ENCODE measurements at places on chromosomes 1 and 21.

DNA sequence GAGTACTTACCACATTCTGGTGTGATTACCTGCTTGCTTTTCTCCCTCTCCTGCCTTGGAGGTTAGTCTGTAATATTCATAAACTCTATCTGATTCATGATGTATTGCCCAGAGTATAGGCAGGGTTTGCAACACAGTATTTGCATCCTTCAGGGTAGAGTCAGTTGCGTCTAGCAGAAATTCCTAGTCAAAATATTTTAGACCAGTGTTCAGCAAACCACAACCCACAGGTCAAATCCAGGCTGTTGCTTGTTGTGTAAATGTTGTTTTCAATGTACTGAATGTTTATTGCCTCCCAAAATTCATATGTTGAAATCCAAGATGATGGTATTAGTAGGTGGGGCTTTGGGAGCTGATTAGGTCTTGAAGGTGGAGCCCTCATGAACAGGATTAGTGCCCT lies 82.9 kb downstream of the NGF start:
- DNase-seq, result no peak

DNA sequence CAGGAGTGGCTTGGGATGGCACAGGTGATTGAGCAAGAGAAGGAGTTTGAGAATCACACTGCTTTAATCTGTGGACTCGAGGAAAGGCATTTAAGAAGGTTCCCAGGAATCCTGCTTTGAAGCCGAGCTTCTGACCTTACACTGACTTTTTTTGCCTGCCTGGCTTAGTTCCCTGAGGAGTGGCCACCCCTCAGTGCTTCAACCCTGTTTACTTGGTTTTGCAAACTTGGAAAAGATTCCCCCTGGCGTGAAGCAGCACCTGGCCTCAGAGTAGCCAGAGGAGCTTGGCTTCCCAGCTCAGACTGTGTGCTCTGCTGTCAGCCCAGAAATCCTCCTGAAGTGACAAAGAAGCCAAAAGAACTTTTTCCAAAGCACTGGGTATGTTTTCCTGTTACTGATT lies 48.5 kb upstream of the LDLRAP1 start:
- no peak for DNase-seq

DNA sequence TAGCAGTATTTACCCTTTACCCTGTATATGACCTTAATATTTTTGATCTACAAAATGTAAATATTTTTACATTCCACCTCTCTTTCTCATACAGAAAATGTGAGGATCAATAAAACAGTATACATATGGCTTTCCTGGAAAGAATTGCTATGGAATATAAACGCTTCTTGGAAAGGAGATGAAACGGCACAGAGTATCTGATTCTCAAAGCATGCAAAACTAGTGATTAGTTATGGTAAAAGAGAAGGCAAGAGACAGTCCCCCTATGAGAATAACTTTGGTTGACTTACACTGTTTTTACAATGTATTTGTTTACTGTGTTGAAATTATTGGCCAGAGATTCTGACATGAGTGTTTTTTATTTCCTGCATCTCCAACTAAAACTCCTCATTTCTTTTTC lies 204.6 kb upstream of the C21orf91 start:
- no peak for DNase-seq

DNA sequence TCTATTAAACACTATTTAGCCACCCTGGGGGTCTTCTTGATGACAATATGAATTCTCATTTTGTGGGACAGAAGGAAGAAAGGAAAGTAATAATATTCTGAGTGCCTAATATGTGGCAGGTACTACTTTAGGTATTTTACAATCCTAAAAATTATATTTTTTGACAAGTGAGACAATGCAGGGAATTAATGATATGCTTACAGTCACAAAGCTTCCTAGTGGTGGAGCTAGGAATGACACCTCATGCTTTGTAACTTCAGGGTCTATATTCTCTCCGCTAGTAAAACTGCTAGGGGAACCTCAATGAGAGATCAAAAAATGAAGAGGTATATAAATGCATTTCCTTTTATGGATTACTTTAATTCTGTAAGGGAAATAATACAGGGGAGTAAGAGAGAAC lies 44.3 kb downstream of the TPR start:
- DNase-seq, result no peak

- no peak for DNase-seq
Measured at GRCh38 chr21:33685613-33686197, 43.4 kb downstream of the ITSN1 start.

DNA sequence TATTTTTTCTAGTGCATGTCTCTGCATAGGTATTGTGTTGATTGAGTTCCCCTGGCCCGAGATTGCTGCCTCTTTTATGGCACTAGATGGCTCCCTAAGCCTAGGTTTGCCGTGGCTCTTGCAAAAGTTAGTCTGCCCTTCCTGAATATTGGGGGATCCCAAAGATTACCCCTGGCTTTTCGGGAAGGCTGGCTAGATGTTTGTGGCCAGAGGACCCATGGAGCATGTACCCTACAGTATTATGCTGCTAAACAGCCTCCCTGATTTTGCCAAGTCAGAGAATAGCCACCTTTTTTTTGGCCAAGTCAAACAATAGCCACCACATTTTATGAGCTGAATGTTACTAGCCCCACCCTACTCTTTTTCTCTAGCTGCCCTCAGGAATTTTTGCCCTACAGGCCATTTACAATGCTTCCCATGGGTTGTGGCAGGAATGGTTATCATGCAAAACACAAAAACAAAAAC lies 343.2 kb downstream of the OLFM3 start:
- no peak for DNase-seq

DNA sequence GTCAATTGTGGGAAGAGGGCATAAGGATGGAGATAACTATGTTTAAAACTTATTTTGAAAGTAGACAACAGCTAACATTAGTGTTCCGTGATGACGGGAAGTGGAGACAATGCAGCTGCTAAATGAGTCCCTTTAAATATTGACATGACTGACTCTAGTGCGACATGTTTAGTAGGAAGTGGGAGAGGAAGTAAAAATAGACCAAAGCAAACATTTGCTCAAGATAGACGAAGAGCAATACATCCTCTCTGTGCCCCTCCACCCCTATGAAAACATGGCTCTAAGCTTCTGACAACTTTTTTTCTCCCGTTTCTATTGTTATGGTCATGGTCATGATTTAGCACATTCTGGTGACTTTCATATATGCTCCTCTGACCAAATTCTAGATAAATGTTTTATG lies 60.0 kb upstream of the HMCN1 start:
- DNase-seq, result no peak

GRCh38 chr21:38957575-38958322 lies 152.0 kb downstream of the ETS2 start:
- no peak for DNase-seq

DNA sequence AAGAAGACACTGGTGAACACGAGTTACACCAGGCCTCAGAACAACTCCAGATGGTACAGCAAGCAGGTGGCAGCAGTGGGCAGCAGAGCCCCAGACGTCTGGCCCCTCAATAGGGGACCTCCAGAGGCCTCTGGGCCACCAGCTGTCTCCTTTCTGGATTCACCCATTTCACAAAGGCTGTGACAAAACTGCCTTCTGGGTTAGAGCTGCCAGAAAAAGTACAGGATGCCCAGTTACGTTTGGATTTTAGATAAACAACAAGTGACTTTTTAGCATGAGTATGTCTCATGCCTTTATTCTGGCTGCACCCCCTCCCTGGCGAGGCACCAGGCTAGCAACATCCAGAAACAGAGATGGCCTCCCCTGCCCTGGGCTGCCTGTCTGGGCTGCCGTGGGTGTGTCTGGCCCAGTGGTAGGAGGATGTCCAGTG lies 30.1 kb downstream of the ITPKB start:
- DNase-seq, result no peak

DNA sequence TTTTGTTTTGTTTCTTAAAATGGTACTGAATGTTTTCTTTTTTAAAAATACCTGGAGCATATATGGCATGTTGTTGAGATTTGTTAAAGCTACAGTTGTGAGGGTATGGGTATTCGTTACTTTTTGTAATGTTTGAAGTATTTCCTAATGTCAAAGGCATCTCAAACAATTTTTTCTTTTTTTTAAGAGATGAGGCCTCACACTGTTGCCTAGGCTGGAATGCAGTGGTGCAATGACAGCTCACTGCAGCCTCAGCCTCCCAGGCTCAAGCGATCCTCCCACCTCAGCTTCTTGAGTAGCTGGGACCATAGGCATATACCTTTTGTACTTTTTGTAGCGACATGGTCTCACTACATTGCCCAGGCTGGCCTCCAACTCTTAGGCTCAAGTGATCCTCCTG lies 16.1 kb downstream of the CLCN6 start:
- DNase-seq, result no peak

DNA sequence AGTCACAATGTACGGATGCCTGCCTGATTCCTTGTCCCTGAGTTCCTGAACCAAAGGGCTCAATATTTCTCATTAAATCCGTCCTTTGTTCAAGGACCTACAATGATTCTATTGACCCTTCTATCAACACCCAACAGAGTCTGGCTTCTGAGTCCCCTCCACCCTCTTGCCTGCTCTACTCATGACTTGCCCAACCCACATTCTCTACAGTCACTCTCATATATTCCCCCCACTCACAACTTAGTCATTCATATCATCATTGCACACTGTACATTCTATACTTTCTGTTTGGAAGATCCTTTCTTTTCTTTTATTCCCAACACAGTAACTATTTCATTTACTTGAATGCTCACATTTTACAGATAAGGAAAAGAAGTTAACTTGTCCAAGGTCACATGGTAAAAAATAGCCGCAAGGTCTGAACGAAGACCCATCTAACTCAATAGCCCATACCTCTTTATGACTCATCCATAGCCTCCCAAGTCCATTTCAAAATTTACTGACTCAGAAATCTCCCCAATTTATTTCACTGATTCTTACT lies 3.6 kb downstream of the OTUD7B start:
- no peak for DNase-seq

GRCh38 chr1:98384461-98385141 lies 276.9 kb upstream of the SNX7 start:
- no peak for DNase-seq

GRCh38 chr1:145889722-145890121 lies 4.1 kb upstream of the ANKRD35 start:
- DNase-seq, result no peak

GRCh38 chr21:36591326-36591970 lies 107.5 kb upstream of the SIM2 start:
- DNase-seq, result no peak

DNA sequence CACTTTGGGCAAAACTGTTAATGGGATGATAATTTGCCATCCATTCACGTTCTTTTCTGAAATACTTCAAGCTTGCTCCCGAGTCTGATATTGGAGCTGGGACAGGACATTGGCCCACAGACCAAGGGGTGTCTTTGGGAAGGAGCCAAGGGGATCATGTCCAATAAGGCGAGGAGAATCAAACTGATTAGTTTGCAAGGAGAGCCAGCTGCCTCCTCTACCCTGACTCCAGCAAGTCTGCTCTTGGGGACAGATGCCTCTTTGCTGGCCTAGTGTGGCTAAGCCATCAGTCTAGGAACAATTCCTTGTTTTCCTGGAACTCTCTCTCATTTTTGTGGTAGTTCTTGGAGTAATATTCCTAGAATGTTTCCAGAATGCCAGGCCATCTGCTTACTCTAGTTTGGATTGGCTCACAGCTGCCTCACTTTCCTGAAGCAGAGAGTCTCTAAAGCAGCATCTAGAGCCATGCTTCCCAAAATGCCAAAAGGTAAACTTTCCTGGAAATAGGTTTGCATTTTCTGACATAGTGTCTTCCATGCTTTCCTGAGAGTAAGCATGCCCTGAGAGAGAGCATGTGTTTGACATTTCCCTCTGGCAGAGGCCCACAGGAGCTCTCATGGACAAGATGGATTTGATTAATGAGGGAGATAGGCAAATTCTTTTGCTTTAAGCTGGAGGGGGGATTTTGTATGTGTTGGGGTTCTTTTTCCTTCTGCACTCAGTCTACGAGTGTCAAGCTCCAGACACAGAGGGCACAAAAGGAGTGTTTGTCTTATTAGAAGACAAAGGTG lies 145.6 kb downstream of the GDAP2 start:
- no peak for DNase-seq

DNA sequence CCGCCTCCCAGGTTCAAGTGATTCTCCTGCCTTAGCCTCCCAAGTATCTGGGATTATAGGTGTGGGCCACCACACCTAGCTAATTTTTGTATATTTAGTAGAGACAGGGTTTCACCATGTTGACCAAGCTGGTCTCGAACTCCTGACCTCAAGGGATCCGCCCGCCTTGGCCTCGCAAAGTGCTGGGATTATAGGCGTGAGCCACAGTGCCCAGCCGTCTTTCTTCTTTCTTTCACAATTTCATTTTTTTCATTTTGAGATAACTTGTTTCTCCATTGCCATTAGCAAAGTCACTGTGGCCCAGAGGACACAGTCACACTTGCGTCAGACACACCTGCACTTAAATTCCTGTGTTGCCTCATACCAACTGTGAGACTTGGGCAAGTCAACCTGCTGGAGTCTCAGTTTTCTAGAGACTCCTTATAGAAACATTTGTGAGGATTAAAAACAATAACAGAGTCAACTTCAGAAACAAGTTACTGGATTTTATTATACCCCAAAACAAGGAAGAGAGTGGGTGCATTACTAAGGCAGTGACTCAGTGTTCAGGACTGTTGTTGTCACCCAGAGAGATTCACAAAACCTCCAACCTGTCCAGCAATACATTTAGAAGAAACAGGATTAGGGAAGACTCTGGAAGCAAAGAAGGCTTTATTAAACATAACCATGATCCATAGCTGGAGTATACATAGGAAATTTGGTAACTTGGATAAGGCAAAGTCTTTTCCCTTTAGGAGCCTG lies 2.6 kb downstream of the TEDDM1 start:
- no peak for DNase-seq

- DNase-seq, result no peak
Measured at GRCh38 chr1:184596950-184597645, 157.6 kb downstream of the EDEM3 start.

- DNase-seq, result no peak
Measured at GRCh38 chr1:169877800-169878491, 15.8 kb downstream of the SCYL3 start.

- no peak for DNase-seq
Measured at GRCh38 chr1:223708001-223708359, 4.4 kb upstream of the CAPN2 start.

GRCh38 chr1:81760477-81761097 lies 40.1 kb upstream of the ADGRL2 start:
- no peak for DNase-seq

DNA sequence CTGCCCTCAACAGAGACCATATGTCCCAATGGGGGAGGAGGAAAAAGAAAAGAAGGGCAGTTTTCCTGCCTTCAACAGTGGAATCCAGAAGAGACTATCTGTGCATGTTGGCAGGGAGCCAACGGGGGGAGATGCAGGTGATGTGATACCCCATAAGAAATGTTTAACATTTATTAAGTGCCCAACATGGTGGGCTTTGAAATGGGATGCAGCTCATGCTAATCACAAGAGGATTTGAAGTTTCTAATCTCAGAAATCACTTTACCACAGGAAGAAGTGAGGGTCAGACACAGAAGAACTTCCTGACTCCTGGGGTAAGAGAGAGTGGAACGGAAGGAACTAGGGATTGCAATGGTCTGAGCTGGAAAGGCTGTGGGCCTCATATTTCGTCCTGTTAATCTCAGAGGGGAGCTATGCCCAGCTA lies 16.2 kb downstream of the CSRP1 start:
- DNase-seq, result no peak

DNA sequence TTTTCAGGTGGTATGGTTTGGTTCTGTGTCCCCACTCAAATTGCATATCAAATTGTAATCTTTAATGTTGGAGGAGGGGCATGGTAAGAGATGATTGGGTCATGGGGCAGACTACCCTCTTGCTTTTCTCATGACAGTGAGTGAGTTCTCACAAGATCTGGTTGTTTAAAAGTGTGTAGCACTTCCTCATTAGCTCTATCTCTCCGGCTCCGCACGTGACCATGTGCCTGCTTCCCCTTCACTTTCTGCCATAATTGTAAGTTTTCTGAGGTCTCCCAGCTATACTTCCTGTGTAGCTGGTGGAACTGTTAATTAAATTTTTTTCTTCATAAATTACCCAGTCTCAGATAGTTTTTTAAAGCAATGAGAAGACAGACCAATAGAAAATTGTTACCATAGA lies 843.2 kb downstream of the AMY1C start:
- DNase-seq, result no peak

Measured in stimulated activated CD8-positive, alpha-beta memory T cell treated with anti-CD3 and anti-CD28 coated beads, Interleukin-2, amount 100 ng/mL, for 1 hour (primary cell).